DMS 273 treated with DMSO at 0.1 percent for 48 hours (cell line): ENCODE measurements at places on chromosomes 7 and 10.
A peak's percentile ranks its signal among the peaks of the same experiment; 100 is the strongest.

DNA sequence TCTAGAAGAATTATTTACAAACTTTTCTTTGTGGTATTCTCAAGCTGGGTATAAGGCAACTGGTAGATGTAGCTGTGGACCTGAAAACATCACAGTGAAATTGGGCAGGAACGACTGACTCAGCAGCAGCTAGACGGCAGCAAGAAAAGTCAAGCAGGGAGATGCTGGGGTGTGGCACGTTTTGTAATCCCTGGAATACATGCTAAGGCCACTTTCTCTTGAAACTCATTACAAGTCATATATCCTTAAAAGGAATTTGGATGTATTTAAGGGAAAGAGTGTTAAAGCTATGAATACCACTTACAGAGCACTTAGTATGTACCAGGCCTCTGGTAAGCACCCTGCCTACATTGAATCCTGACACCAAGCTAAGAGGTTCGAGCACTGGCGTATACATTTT is 17.4 kb downstream of the BEND7 start:
- DNase-seq, result no peak

DNA sequence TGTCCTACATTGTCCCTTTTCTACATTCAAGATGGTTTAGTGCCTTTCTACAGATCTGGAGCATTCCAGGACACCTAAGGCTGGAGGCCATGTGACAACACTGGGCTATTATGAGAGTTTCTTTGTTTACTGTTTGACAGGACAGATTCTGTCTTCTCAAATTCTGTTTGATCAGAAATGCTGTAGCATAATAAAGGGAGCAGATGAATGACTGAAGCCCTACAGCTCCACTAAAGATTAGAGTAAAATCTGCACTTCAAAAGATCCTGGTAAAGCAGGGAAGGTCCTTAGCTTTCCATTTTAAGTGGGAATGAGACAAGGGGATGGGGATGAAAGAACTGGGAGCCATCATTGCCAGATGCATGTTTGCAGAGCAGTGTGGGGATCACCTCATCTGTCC is 38.4 kb downstream of the TMEM229A start:
- no peak for DNase-seq

DNA sequence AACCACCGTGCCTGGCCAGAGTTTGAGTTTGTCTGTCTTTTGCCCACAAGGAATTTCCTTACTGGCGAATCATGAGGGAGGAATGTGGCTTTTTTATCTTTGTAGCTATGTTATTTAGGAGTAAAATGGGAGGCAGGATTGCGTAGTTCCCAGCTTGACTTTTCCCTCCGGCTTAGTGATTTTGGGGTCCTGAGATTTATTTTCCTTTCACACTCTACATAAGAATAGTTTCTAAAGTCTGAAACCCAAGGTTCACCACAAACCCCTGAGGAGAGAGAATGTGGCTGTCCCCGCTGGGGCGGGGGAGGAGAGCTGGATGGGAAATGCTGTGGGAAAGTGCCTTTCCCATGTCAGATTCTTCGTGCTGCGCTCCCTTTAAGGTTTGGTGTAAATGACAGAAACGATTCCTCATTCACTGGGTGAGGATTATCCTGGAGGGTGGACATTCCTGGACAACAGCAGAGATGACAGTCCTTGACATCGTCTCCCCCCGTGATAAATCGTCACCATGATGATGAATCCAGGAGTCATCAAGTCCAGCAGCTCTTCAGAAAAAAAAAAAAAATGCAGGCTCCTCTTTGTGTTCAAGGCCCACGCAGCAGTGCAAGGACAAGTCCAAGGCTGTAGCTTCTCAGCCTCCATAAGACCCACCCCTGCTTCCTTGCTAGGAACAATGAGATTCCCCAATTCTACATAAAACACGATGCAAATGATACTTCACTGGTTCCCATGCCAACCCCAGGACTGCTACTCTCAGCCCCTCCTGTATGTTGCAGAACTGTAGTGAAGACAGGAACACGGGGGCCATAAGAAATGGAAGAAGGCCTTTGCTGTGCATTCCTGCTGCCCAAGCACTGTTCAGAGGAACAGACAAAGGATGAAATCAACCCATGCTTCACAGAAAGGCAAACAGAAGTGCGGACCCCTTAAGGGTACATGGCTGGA is 233.1 kb downstream of the CCDC3 start:
- DNase-seq, result no peak

GRCh38 chr7:24921362-24921679 is 58.7 kb downstream of the OSBPL3 start:
- DNase-seq, result no peak

- DNase-seq, result no peak
Measured at GRCh38 chr10:11616021-11616420, 4.6 kb upstream of the USP6NL start.

- no peak for DNase-seq
Measured at GRCh38 chr7:117666031-117666430, 186.2 kb downstream of the CFTR start.

- DNase-seq, result no peak
Measured at GRCh38 chr10:6199131-6199733, 3.5 kb upstream of the PFKFB3 start.

- no peak for DNase-seq
Measured at GRCh38 chr7:100016215-100016901, 962 bp downstream of the ZKSCAN1 start.

DNA sequence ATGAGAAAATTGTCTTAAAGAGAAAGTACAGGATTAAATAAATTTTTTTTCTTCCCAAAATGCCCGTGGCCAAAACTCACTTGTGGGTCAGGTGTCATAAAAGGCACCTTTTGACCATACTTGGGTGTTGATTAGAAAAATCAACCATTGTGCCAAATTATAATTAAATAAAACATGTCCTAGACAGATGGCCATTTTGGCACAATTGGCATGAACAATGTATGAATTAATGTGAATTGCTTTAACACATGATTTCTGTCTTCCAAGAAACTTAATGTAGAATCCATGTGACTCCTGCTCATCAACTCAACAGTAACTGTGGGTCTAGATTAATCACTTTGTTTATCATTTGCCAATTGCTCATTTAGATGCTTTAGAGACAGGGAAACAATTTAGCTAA is 64.0 kb downstream of the CSTF2T start:
- DNase-seq, result peak; percentile 0

GRCh38 chr10:132248455-132249225 is 59.1 kb downstream of the STK32C start:
- DNase-seq, result no peak

DNA sequence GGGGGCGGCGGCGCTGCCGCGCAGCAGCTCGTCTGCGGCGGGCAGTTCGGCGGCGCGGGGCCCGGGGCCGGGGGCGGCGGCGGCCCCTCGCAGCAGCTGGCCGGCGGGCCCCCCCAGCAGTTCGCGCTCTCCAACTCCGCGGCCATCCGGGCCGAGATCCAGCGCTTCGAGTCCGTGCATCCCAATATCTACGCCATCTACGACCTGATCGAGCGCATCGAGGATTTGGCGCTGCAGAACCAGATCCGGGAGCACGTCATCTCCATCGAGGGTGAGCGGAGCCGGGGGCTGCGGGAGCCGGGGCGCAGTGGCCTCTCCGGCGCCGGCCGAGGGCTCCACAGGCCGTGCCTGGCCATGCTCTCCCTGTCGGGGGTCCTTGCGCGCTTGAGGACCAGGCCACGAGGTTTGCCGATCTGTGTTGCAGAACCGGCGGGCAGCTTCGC is 548 bp downstream of the AGAP3 start:
- no peak for DNase-seq

DNA sequence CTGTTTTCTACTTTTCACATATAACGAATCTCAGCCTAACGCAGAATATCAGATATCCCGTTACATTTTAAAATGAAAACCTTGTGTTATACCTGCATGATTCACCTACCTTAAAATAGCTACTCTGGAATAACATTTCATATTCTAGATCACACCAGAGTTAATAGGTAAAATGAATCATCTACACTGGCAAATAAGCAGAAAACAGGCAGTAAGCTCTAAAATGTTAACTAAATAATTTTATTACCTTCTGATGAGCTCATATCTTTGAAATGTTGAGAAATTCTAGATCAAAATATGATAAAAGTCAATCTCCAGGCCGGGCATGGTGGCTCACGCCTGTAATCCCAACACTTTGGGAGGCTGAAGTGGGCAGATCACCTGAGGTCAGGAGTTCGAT is 71.3 kb downstream of the CPEB3 start:
- no peak for DNase-seq
